ENCODE measurements at places on chromosomes 4 and X. TPM values are rescaled to one million over a fixed set of nuclear protein-coding genes. Genes with fewer than 3 reads are reported as not detected.

DNA sequence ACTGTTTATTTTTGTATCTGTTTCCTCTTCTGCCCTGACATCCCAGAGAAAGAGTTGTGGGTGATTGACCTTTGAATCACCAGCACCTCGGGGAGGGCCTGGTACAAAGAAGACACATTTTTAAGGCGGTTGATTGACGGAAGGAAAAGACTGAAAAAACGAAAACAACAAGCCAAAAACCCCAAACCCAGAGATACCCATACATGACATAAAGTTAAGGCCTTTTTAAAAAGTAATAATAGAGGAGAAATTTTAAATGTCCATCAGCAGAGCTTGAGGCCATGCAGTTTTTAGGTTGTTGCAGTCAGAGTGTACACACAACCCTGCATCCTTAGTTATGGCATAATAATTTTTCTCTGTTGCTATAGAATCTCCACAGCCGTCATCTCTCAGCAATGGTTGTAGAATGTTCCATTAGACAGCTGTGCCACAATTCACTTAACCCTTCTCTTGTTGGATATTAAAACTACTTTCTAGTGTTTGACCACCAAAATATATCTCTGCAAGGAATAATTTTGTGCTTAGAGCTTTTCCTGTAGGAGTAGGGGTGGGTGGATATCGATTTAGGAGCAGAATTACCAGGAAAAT lies 110.2 kb downstream of the GNL3L start:
- no peak for DNase-seq

DNA sequence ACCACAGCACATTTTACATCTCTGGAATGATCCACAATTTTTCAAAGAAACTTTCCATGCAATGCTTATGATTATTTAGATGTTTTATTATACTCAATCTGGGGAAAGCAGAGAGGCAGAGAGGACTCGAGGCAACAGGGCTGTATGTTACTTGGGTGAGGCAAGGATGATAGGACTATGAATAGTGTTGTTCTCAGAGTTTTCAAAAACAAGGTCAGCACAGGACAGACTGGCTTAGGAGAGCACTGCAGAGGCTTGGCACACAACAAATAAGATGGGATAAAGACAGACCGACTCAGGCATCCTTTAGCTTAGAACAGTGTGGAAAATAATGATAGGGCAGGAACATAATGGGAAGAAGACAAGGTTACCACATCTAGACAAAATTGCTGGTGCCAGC lies 65.4 kb downstream of the TMEM150C start:
- DNase-seq: no peak

Gene KIF4A
- total RNA-seq: 26.4 TPM

GRCh38 chrX:119698845-119699244 lies 5.9 kb upstream of the SEPTIN6 start:
- DNase-seq: no peak

Gene EIF4E
- 124 TPM for total RNA-seq

DNA sequence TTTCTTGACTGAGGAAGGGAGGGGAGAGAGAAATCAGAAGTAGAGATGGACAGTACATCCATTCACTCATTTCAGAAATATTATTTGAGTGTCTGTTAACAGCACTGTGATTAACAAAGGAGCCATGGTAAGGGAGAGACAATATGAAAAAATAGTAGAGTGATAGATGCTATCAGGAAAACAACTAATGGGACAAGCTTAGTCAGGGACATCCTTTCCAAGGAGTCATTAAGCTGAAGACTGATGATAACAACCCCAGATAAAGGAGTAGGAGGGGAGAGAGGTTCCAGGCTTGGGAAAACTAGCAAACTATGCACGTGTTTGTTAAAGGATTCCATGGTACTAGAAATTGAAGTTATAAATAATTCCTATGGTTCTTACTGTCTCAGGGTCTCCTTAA lies 122.2 kb downstream of the CBR4 start:
- no peak for DNase-seq

Gene STARD8
- 0.80 TPM for total RNA-seq

GRCh38 chrX:13899607-13900006 lies 82.7 kb upstream of the GPM6B start:
- DNase-seq: no peak

DNA sequence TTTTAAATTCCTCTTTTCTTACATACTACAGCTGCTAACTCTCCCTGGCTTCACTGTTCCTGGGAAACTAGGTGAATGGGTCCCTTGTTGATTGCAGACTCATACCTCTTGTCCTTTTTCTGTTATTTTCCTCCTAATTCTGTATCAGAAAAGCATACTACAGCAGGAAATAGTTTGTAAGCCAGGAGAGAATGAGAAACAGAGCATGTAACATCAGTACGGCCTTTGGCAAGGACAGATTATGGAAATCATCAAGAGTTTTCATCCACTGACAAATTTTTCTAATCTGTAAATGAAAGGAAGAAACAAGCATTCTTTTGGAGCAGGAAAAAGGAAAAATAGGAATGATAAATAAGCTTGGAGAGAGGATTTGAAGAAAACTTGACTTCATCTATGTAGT lies 239.2 kb downstream of the ANTXR2 start:
- no peak for DNase-seq

DNA sequence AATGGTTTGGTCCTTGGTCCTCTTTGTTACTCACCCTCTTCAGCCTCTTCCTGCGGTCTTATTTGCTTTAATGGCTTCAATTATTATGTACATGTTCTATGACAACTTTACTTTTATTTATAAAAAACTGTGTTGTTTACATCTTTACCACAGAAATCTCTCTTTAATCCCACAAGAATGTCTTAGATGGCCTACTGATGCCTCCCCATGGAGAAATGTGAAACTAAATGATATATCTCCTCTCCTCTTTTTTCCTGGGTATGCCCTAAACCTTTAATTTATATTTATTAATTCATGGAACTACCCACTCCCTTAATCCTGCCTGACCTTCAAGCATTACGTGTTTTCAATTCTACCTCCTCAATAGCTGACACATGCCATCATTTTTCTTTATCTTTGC lies 573.2 kb downstream of the CENPC start:
- no peak for DNase-seq

Gene JCHAIN
- total RNA-seq: not detected

GRCh38 chrX:63430026-63430425 lies 78.9 kb upstream of the SPIN4 start:
- DNase-seq: no peak

DNA sequence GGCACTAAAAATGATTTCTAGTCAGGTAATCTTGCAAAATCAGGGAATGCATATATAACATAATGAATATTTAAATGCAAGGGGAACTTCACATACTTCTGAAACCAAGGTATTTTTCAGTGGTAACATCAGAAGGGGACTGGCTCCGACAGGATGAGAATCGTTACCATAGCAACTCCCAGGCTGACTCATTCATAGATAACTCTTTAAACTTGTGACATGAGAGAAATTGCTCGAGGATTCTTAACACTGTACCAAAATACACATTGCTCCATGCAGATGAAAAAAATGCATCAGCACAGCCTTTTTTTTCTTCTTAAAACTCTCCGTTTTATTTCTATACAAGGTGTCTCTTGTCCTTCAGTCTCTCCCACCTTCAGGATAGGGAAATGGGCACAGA lies 114.3 kb downstream of the GABRB1 start:
- DNase-seq: no peak

Gene SPANXN3
- total RNA-seq: not detected

All from activated CD4-positive, alpha-beta memory T cell treated with anti-CD3 and anti-CD28 coated beads for 36 hours (primary cell).